ENCODE measurements at places on chromosomes 6 and 20. TPM values are rescaled to one million over a fixed set of nuclear protein-coding genes. Genes with fewer than 3 reads are reported as not detected.

GRCh38 chr6:148407372-148407771 lies 64.7 kb downstream of the SASH1 start:
- no peak for DNase-seq

DNA sequence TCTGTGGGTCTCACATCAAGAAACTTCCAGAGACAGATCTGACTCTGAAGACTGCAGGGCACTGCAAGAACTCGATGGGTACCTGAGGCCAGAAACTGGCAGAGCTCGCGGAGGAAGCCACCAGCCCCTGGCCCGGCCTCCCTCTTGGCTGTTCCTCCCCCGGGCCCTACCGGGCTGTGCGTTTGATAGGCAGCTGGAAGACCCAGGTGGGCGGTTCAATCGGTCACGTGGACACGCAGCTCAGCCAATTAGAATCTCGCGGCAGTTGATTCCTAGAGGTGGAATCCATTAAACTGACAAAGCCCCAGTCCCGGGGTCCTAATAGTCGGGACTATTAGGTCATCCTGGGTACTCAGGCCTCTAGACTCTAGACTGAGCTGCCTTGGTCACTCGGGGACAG lies 154.2 kb upstream of the PROKR2 start:
- DNase-seq = no peak

GRCh38 chr6:157885876-157886275 lies 62.8 kb downstream of the SNX9 start:
- DNase-seq = no peak

The MAS1 gene
- total RNA-seq = not detected

The PIGT gene
- total RNA-seq = 230 TPM

The CALHM5 gene
- not detected for total RNA-seq

DNA sequence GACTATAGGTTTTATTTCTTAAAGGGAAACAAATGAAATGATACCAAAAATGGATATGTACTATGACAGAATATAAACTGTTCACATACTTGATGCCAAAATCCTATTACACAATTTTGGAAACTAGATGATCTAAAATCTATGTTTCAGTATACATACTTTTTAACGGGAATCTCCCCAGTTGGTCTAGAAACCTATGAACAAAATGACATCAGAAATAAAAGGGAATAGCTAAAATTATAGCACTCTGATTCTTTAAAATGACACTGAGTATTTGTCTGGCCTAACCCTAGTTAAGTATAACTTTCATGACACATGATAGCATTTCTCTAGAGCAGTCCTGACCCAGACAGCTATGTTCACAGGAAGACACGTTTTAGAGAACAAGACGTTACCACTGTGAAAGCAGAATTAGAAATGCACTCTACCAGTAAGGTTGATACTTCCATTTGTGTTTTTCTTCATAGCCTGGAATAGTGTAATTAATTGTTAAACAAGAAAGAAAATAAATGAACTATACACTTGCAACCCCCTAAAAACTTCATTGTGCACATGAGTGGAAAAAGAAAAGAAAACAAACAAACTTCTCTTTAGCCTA lies 3.3 kb downstream of the OSER1 start:
- no peak for DNase-seq

The PSMA7 gene
- 170 TPM for total RNA-seq
